Kidney (tissue), 22 donors: ENCODE measurements at places on chromosomes 13 and 19. TPM values are rescaled to one million over a fixed set of nuclear protein-coding genes. Genes with fewer than 3 reads are reported as not detected.

Gene NLRP9
- not detected for polyA plus RNA-seq

Gene CACNA1A
- polyA plus RNA-seq: 0.30 TPM

Gene PPAN
- 25.2 TPM for polyA plus RNA-seq

Gene KLF12
- 2.6 TPM for polyA plus RNA-seq

Gene KRTDAP
- polyA plus RNA-seq: not detected

Gene NFKBIB
- polyA plus RNA-seq: 37.6 TPM

Gene SLC6A16
- polyA plus RNA-seq: 1.5 TPM

Gene LSM14A
- 49.3 TPM for polyA plus RNA-seq

Gene KLF5
- polyA plus RNA-seq: 4.4 TPM

Gene POSTN
- 49.7 TPM for polyA plus RNA-seq

Gene ZNF534
- not detected for polyA plus RNA-seq

Gene ZNF57
- 6.2 TPM for polyA plus RNA-seq

Gene ZNF681
- 0.30 TPM for polyA plus RNA-seq

Gene GSX1
- not detected for polyA plus RNA-seq

Gene CYSLTR2
- polyA plus RNA-seq: 1.2 TPM

Gene PLIN4
- polyA plus RNA-seq: 1.6 TPM

Gene ARHGEF1
- polyA plus RNA-seq: 39.0 TPM

Gene IGFL2
- not detected for polyA plus RNA-seq

Gene IGFL3
- not detected for polyA plus RNA-seq

Gene YJEFN3
- 3.1 TPM for polyA plus RNA-seq

Gene NKPD1
- polyA plus RNA-seq: not detected

Gene IZUMO2
- not detected for polyA plus RNA-seq

Gene MAST3
- polyA plus RNA-seq: 5.6 TPM
